ENCODE measurements at places on chromosomes 3 and 15. TPM values are rescaled to one million over a fixed set of nuclear protein-coding genes. Genes with fewer than 3 reads are reported as not detected.
A peak's percentile ranks its signal among the peaks of the same experiment; 100 is the strongest.

Gene EPHB3
- 4.1 TPM for total RNA-seq

Gene SH3GL3
- total RNA-seq: not detected

Gene ZNF35
- total RNA-seq: 1.00 TPM

Gene LZTFL1
- total RNA-seq: 7.9 TPM

Gene MINAR1
- 0.14 TPM for total RNA-seq

GRCh38 chr3:59326246-59327024 is 276.6 kb upstream of the CFAP20DC start:
- no peak for DNase-seq

- DNase-seq: no peak
Observed at GRCh38 chr15:26724381-26725150, 48.3 kb downstream of the GABRB3 start.

DNA sequence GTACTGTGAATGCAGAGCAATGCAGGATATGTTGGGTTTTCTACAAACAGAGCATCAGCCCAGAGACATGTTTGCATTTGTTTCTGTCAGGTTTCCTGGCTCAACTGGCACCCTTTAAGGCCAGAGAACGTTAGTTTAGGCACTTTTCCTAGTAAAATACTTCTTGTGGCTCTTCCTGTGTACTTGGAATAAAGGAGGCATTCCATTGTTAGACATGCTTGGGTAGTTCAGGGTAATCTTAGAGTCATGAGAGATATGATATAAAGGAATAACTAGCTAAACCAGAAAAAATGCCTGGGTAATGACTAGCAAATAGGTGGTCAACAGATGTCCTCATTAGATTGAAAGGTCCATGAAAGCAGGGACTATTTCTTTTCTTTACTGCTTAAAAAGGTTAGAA is 60.4 kb upstream of the RBM5 start:
- no peak for DNase-seq

DNA sequence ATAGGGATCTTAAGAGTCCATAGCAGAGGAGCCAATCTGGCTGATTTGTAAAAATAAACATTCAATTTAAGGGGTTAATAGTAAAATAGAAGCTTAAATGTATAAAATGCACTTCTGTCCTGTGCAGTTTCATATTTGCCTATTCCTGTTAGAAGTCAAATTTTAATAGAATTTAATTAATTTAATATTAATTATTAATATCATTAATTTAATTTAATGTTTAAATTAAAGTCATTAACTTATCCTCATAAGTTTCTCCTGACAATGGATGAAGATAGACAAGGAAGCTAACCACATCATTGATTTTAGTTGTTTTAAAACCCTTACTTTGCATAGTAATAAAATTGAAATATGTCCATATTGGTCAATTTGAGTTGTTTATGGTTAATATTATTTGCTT is 1096.2 kb upstream of the EPHA6 start:
- DNase-seq: no peak

DNA sequence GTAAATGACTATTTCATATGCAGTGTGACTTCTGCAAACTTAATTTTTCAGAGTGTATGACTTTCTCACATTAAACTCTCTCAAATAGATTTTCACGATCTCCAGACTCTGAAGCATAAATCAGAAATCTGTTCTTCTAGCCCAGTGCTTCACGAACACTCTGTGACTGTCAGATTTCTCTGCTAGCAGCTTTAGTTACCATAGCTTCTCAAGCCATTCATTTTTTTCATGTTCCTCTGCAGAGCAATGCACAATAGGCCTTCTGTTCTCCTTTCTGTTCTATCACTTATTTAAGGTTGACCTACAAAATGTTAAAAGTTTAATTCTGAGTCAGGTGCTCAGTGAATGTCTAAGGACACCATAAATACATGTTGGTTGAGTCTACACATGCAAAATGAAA is 1102.2 kb downstream of the TUSC7 start:
- DNase-seq: no peak

DNA sequence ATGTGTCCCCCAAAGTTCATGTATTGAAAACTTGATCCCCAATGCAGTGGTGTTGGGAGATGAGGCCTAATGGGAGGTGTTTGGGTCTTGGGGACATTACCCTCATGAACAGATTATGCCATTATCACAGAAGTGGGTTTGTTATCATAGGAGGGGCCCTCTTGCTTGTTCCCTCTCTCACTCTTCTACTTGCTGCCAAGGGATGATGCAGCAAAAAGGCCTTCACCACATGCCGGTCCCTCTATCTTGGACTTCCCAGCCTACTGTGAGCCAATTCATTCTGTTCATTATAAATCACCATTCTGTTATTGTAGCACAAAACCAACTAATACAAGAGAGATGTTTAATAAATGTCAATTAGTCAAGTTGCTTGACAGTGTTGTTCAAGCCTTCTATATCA is 47.2 kb downstream of the FAM227B start:
- DNase-seq: no peak

DNA sequence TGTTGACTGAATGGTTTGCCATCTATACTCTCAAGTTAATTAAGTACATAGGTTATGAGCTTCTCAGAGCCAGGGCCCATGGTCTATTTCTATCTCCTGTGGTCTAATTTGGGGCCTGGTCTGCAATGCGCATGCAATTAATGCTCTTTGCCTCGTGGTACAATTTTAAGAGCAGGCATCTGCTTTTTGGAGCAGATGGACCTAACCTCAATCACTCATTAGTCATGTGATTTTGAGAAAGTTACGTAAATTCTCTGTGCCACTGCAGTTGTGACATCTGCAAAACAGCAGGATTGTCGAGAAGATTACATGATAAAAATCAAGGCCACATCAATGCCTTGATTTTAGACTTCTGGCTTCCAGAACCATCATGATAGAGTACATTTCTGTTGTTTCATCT is 543.7 kb upstream of the ADAMTS9 start:
- no peak for DNase-seq

DNA sequence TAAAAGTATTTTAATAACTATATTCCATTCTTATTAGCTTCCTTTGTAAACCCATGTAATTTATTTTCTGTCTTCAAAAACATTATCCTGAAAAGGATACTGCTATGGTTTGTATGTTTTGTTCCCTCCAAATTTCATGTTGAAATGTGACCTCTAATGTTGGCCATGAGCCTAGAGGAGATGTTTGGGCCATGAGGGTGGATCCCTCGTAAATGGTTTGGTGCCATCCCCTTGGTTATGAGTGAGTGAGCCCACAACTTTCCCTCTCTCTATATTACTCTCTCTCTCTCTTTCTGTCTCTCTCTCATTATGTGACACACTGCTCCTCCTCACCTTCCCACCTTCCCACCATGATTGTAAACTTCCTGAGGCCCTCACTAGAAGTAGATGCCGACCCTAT is 357.7 kb downstream of the MFSD1 start:
- DNase-seq: no peak

DNA sequence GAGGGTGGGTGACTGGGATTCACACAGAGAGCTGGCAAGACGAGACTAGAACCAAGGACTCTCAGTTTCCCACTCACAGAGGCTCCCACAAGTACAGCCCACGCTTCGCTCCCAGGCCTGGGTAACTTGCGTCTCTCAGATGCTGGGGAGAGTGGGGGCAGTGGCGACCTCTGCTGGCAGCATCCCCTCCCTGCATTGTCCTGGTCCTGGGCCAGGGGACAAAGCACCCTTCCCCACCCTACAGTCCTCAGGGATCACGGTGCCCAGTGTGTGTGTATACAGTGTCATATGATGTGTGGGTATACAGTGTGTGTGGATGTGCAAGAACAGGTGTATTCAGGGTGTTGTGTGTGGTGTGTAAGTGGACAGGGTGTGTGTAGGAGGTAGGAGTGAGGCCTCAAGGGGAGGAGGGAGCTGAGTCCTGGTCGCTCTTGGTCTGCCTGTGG is 12.8 kb downstream of the VILL start:
- DNase-seq: peak; percentile 79

- DNase-seq: no peak
Observed at GRCh38 chr3:52097851-52098507, 41.6 kb upstream of the DUSP7 start.

Data from transverse colon (tissue), 4 donors.